ENCODE measurements at places on chromosomes 13 and 19. TPM values are rescaled to one million over a fixed set of nuclear protein-coding genes. Genes with fewer than 3 reads are reported as not detected.

DNA sequence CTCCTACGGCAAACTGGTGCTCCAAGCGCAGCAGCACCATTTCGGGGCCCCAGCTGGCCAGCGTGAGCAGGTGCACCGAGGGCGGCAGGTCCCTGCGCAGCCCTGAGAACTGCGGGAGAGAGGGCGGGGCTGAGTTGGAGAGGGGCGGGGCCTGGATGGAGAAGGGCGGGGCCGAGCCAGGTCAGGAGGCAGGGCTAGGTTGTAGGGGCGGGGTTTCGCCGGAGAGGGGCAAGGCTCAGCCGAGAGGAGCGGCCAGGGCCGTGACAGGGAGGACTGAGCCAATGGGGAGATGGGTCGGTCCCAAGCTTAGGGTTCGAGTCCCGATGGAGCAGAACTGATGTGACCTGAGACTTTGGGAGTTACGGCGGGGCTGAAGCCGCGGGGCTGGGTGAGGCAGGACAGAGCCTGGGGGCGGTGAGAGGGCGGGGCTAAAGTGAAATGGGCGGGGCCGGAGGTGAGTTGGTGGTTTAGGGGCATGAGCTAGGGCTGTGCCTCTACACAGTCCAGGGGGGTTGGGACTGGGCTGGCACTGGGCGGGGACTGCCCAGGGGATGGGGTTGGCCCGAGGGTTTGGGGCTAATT is 19.0 kb downstream of the MAN2B1 start:
- peak; percentile 92 for DNase-seq

DNA sequence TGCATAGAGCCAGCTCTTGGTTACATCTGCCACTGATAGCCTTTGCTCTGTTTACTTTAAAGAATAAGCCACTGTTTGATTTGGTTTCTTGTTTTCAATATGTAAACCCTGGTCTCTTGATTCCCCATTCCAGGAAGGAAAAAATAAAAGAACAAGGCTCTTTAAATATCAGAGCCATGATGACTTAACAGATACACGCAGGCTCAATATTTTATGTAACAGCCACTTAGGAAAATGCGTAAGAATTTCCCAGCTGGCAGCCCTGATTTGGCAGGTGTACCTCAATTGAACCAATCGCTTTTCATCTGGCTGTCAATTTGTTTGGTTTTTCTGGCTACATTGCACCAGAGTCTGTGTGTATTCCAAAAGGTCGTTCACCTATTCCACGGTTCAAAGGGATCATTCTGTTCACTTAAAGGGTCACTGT is 65.6 kb downstream of the IRS2 start:
- no peak for DNase-seq

Gene AMH
- total RNA-seq = under 0.01 TPM

Gene SHD
- not detected for total RNA-seq

Gene ZNF549
- total RNA-seq = 5.8 TPM

Measured in osteoblast (primary cell).